Activated CD4-positive, alpha-beta T cell treated with anti-CD3 and anti-CD28 coated beads, Interleukin-2, amount 10 ng/mL, durations not matched to agents 7 days and 5 days (primary cell): ENCODE measurements at places on chromosomes 1 and 21. TPM values are rescaled to one million over a fixed set of nuclear protein-coding genes. Genes with fewer than 3 reads are reported as not detected.

Gene KCNQ4
- total RNA-seq: 0.52 TPM

Gene ITLN1
- not detected for total RNA-seq

Gene SUSD4
- 2.9 TPM for total RNA-seq

Gene CR1
- total RNA-seq: 0.20 TPM

Gene KIRREL1
- total RNA-seq: not detected

Gene LAPTM5
- 584 TPM for total RNA-seq

Gene OR2T12
- not detected for total RNA-seq

Gene PDZK1IP1
- not detected for total RNA-seq

Gene G0S2
- total RNA-seq: 0.64 TPM

Gene MAP1LC3C
- not detected for total RNA-seq

Gene KLHDC7A
- not detected for total RNA-seq

Gene MDM4
- 98.1 TPM for total RNA-seq

Gene DPT
- not detected for total RNA-seq

Gene SYNC
- not detected for total RNA-seq

Gene TMEM79
- 11.6 TPM for total RNA-seq

Gene FAM78B
- 0.35 TPM for total RNA-seq

Gene LTN1
- 25.7 TPM for total RNA-seq

Gene DTL
- 72.1 TPM for total RNA-seq

Gene TDRD10
- not detected for total RNA-seq

Gene C1QTNF12
- 1.4 TPM for total RNA-seq

Gene ADAM30
- not detected for total RNA-seq

Gene RPTN
- not detected for total RNA-seq

Gene SPRR1B
- total RNA-seq: not detected

Gene ADCY10
- 0.15 TPM for total RNA-seq

Gene IL10
- total RNA-seq: 0.12 TPM

Gene CRYBG2
- 2.6 TPM for total RNA-seq

Gene DYNLT5
- not detected for total RNA-seq

Gene C1QB
- total RNA-seq: not detected

Gene CFH
- 6.2 TPM for total RNA-seq

Gene ERI3
- total RNA-seq: 29.2 TPM

Gene GSTM2
- 33.4 TPM for total RNA-seq

Gene DNAJC6
- total RNA-seq: 1.9 TPM

Gene CD1D
- total RNA-seq: not detected

Gene INAVA
- total RNA-seq: not detected

Gene KRTAP20-4
- not detected for total RNA-seq

Gene AVPR1B
- total RNA-seq: not detected

Gene HSF2BP
- total RNA-seq: 0.56 TPM

Gene BMP8B
- total RNA-seq: 0.17 TPM

Gene TRIM46
- total RNA-seq: 15.5 TPM

Gene LCE3D
- total RNA-seq: not detected

Gene ZYG11A
- total RNA-seq: 0.25 TPM

Gene KRTAP19-1
- total RNA-seq: not detected

Gene RPRD2
- total RNA-seq: 36.4 TPM

Gene OR2M5
- not detected for total RNA-seq

Gene TYW3
- 18.5 TPM for total RNA-seq

Gene NEXN
- total RNA-seq: 5.3 TPM

Gene KIF14
- 34.6 TPM for total RNA-seq

Gene LCK
- total RNA-seq: 434 TPM

Gene AADACL4
- total RNA-seq: not detected

Gene UTS2
- total RNA-seq: 0.17 TPM

Gene CLDN17
- total RNA-seq: not detected

Gene GJA4
- not detected for total RNA-seq

Gene LCE2A
- not detected for total RNA-seq

Gene CYP4Z1
- not detected for total RNA-seq

Gene KRTAP10-6
- not detected for total RNA-seq

Gene LHX8
- total RNA-seq: not detected

Gene STUM
- total RNA-seq: not detected
